Adrenal gland (tissue), 19 donors: ENCODE measurements at places on chromosomes 4 and X. TPM values are rescaled to one million over a fixed set of nuclear protein-coding genes. Genes with fewer than 3 reads are reported as not detected.

The UGT2B11 gene
- 0.22 TPM for total RNA-seq

DNA sequence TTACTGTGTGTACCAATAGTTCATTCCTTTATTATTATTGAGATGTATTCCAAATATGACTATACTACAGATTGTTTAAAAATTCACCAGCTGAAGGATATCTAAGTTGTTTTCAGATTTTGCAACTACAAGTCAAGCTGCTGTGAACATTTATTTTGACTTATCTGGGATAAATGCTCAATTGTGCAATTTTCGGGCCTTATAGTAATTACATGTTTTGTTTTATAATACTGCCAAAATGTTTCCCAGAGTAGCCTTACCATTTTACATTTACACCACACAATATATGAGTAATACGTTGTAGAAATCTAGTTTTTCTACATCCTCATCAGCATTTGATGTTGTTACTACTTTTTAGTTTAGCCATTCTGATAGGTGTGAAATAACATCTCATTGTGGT is 179.6 kb downstream of the ANTXR2 start:
- no peaks in the 10 kb centered on the region for H3K4me1 ChIP-seq
- no peaks in the 10 kb centered on the region for H3K27me3 ChIP-seq
- H3K4me3 ChIP-seq = no peak overlapping the region
- no peak overlapping the region for H3K27ac ChIP-seq
- H3K36me3 ChIP-seq = no peaks in the 10 kb centered on the region
- DNase-seq = no peak

DNA sequence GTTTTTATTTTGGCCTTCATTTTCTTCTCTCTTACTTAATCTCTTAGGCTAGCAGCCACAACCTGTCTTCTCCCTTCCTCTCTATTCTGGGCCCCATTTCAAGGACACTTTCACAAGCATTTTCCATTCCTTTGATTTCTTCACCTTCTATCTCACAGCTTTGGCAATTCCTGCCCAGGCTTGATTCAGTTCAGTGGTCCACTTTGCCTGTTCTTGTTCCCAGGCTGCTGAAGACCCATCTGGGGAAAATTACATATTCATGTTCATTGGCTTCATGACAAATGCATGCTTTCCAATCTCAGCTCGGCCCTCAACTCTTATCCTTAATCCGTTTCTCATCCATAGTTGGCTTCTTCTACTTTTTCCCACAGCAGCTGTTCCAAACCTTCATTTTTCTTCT is 38.7 kb upstream of the LPAR4 start:
- H3K4me1 ChIP-seq = no peaks in the 10 kb centered on the region
- H3K4me3 ChIP-seq = no peak overlapping the region
- H3K27ac ChIP-seq = no peak overlapping the region
- H3K27me3 ChIP-seq = peaks cover 7% of the 10 kb centered on the region

DNA sequence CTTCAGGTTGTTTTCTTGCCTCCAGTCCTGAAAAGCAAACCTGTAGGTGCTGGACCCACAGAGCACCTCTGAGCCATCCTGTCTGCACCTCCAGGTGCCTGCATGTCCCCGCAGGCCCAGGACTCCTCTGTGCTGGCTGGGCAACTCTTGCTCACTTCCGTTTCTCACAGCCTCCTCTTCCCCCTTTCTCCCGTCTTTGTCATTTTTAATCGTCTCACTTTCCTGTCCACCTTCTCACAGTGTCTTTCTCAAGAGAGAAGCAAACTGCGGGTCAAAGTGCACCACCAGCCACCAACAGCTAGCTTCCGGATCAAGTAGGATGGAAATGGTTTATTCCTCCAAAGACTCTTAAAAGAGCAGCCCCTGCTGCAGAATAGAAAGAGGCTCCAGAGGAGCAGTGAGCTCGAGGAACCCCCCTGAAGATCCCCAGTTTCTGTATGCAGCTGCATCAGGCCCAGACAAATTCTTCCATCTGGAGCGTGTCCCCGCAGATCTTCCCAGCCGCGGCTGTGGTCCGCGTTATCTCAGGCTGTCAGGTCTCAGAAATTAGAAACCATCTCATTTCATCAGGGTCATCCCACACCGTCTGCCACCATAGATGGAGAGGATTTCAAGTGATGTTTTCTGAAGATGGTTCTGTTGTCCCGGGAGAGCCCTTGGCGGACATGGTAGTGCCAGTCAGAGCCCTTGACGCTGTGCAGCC is 87.7 kb downstream of the FHDC1 start:
- H3K4me3 ChIP-seq = no peak overlapping the region
- no peaks in the 10 kb centered on the region for H3K36me3 ChIP-seq
- no peak overlapping the region for H3K27ac ChIP-seq
- H3K27me3 ChIP-seq = no peaks in the 10 kb centered on the region

The BCLAF3 gene
- 9.1 TPM for total RNA-seq

DNA sequence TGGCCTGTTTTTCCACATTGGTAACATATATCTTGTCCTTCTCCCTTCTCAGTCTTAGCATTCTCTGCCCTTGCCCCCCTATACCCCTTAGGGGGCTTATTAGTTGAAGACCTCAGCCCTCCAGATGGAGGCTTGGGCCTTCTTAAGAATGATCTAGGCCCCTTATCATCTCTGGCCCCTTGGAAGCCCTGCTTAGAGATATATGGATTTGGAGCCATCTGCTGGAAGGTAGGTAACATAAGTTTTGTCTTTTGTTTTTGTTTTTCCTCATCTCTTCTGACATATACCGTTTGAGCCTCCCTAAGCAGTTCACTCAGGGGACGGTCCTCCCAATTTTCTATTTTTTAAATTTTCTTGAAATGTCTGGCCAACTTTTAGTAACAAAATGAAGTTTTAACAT is 48.3 kb upstream of the NAP1L2 start:
- DNase-seq = no peak
- no peaks in the 10 kb centered on the region for H3K4me1 ChIP-seq
- no peaks in the 10 kb centered on the region for H3K36me3 ChIP-seq

DNA sequence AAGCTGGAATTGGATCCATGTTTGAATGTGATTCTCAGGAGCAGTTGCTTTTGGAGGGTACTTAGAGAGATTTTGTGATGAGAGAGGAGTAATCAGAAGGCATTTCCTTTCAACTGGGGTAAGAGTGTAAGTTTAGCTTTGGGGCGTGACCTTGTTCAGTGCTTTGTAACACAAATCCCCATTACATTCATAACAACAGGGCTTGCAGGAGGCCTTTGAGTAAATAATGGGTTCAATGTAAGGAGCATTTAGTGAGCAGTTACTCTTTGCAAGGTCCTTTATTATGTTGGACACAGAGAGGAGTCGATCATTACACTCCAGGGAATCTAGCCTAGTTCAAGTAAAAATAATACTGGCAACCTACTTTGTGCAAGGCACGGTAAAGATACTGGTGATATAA is 74.0 kb upstream of the AFF2 start:
- H3K27ac ChIP-seq = no peak overlapping the region
- DNase-seq = no peak
- no peaks in the 10 kb centered on the region for H3K36me3 ChIP-seq
- no peak overlapping the region for H3K4me3 ChIP-seq

- H3K36me3 ChIP-seq = peaks cover 6% of the 10 kb centered on the region
- H3K4me3 ChIP-seq = peak overlapping the region; percentile 59
- peak overlapping the region; percentile 76 for H3K27ac ChIP-seq
- DNase-seq = no peak
Observed at GRCh38 chrX:7926501-7926900, 712 bp downstream of the PNPLA4 start.

The TCEAL3 gene
- 66.7 TPM for total RNA-seq

The HSFX2 gene
- 0.18 TPM for total RNA-seq

DNA sequence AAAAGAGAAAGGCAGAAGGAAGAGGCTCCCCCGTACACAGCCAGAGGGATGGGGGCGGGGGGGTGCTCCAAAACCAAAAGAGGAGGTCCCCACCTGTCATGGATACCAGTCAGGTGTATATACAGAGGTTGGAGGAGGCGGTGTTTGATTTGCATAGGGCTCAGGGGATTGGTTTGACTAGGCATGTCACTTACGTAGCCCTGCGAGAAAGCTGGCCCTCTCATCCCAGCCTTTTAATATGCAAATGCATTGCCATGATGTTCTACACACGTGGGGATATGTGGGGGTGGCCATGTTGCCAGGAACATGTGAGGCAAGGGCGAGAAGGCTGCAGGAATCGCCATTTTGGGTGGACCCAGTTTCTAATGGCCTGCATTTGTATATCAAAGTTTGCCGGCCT is 38.6 kb downstream of the TMEM150C start:
- no peaks in the 10 kb centered on the region for H3K27me3 ChIP-seq
- no peak overlapping the region for H3K4me3 ChIP-seq
- H3K27ac ChIP-seq = no peak overlapping the region

GRCh38 chr4:185800266-185800945 is 11.6 kb downstream of the SORBS2 start:
- no peaks in the 10 kb centered on the region for H3K36me3 ChIP-seq
- H3K27me3 ChIP-seq = no peaks in the 10 kb centered on the region
- no peak overlapping the region for H3K27ac ChIP-seq
- H3K4me3 ChIP-seq = no peak overlapping the region
- DNase-seq = peak; percentile 67
- no peaks in the 10 kb centered on the region for H3K4me1 ChIP-seq

The SOX3 gene
- total RNA-seq = 0.55 TPM

DNA sequence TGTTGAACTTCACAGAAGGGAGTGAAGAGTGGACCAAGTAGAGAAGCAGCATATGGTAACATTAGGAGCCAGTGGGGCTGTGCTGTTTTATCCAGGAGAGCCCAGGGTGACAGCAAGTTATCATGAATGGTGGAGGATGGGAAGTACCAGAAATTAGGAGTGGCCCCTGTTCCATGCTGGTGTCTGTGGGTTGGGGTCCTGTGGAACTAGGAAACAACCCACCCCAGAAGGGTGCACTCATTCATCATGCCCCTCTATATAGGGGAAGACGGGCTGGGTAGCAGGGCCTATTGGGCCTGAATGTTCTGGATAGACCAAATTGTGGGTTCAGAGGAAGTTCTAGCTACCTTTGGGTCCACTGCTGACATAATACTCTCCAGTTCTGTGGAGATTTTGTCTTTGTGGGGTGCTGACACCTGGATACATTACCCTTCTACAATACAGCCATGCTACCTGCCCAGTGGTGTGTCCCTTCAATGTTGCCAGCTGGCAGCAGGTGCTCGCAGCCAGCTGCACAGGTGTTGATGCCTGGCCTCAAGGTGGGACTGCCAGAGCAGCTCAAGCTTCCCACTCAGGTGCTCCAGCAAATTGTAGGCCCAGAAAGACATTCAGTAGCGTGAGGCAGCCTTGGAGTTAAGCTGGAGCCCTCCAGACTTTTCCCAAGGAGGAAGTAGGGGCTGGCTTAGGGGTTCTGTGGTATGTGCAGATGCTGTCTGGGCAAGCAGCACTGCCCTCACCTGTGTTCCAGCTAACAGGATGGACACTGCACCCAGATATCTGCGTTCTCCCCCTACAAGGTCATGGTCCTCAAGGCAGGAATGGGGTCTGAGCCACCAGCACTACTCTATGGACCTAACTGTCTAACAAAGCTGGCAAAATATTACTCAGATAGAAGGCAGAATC is 106.5 kb downstream of the NHSL2 start:
- peaks cover 7% of the 10 kb centered on the region for H3K4me1 ChIP-seq
- H3K36me3 ChIP-seq = no peaks in the 10 kb centered on the region
- H3K4me3 ChIP-seq = no peak overlapping the region
- peaks cover 37% of the 10 kb centered on the region for H3K27me3 ChIP-seq
- no peak for DNase-seq

- peak overlapping the region; percentile 30 for H3K27ac ChIP-seq
- no peaks in the 10 kb centered on the region for H3K27me3 ChIP-seq
- peaks cover 8% of the 10 kb centered on the region for H3K4me1 ChIP-seq
- DNase-seq = peak; percentile 79
- H3K4me3 ChIP-seq = peak overlapping the region; percentile 37
Observed at GRCh38 chrX:40644821-40645358, 2.5 kb downstream of the CXorf38 start.

DNA sequence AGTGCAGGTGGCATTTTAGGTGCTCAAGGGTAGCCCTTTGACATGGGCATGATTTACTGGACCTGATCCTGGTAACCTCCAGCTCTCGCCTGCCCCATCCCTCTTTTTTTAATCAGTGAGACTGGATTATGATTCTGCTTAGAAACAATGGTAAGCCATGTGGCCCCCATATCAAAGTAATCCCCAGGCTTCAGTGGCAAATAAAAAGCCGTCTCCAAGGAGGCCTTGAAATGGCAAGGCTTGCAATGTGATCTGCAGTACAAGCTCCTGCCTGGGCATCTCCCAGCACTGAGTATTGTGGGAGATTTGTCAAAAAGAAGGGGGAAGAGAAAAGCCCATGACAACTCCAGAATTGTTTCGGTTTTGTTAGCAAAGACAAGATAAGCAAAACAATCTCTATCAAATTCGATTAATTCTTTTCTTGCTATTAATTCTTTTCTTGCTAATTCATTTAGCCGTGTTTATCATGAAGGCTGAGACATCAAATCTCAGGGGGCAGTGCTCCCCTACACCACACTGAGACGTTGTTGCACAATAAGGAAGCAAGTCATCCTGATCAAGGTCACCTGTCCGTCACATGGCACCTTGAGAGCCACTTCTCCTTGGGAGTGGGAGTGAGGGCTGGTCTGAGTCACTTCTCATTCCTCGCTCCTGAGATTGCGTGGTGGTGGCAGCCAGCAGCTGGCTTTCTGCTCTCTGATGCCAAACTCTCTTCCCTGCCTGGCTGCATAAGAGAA is 312.7 kb upstream of the GATB start:
- H3K36me3 ChIP-seq = no peaks in the 10 kb centered on the region
- H3K27me3 ChIP-seq = no peaks in the 10 kb centered on the region
- peak; percentile 86 for DNase-seq
- H3K4me3 ChIP-seq = no peak overlapping the region

GRCh38 chr4:173135241-173135847 is 33.3 kb upstream of the GALNT7 start:
- no peak overlapping the region for H3K4me3 ChIP-seq
- H3K27ac ChIP-seq = no peak overlapping the region
- no peaks in the 10 kb centered on the region for H3K27me3 ChIP-seq
- no peaks in the 10 kb centered on the region for H3K4me1 ChIP-seq

DNA sequence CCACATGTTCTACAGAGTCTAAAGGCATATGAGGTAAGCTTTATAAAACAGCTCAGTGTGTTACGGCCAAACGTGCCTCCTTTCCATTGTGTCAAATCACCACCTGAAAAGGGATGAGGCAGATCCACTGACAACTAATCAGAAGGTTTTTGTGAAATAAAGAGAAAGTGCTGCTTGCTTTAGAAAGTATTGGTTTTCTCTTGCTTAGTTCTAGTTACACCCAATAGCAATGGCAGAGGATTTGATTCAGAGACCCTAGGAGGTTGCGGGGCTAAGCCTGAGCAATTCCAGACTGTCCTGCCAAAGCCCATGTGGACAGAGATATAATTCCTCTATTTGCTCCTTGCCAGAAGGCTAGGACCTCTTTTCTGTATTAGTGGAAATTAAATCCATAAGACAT is 125.5 kb downstream of the SPRY1 start:
- no peak overlapping the region for H3K4me3 ChIP-seq
- no peaks in the 10 kb centered on the region for H3K27me3 ChIP-seq
- H3K36me3 ChIP-seq = no peaks in the 10 kb centered on the region
- no peak overlapping the region for H3K27ac ChIP-seq
- DNase-seq = no peak
- H3K4me1 ChIP-seq = no peaks in the 10 kb centered on the region

- peak; percentile 55 for DNase-seq
- no peaks in the 10 kb centered on the region for H3K36me3 ChIP-seq
- H3K4me1 ChIP-seq = no peaks in the 10 kb centered on the region
- no peak overlapping the region for H3K4me3 ChIP-seq
- no peak overlapping the region for H3K27ac ChIP-seq
Observed at GRCh38 chr4:79917246-79917645, 155.8 kb downstream of the ANTXR2 start.

GRCh38 chrX:4572691-4573090 is 859.2 kb upstream of the PRKX start:
- H3K4me1 ChIP-seq = no peaks in the 10 kb centered on the region
- no peaks in the 10 kb centered on the region for H3K27me3 ChIP-seq
- no peak overlapping the region for H3K4me3 ChIP-seq
- H3K36me3 ChIP-seq = no peaks in the 10 kb centered on the region
- DNase-seq = no peak
- no peak overlapping the region for H3K27ac ChIP-seq

The CBR4 gene
- 31.6 TPM for total RNA-seq

The RBM10 gene
- 28.1 TPM for total RNA-seq

The UGT2B28 gene
- total RNA-seq = not detected
